CD4-positive, alpha-beta T cell treated with Interleukin-17A for 4 hours (primary cell): ENCODE measurements at places on chromosomes 4 and X.

DNA sequence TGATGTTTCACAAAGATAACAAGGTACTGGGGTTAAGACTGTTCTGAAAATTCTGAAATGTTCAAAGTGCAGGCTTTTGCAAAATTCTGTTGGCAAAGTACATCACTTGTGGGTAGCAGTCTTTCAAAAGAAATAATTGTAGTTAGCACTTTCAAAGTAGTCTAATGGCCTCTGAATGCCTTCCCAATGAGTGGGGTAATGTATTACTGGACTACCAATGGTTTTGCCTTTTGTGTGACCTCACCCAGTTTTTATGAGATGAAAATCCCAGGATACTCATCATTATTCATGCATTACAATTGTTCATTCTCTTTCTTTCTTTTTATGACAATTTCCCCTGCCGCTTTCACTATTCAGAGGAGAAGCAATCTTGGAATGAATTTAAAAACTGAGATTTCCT lies 686.1 kb downstream of the GLUD2 start:
- no peak for DNase-seq

DNA sequence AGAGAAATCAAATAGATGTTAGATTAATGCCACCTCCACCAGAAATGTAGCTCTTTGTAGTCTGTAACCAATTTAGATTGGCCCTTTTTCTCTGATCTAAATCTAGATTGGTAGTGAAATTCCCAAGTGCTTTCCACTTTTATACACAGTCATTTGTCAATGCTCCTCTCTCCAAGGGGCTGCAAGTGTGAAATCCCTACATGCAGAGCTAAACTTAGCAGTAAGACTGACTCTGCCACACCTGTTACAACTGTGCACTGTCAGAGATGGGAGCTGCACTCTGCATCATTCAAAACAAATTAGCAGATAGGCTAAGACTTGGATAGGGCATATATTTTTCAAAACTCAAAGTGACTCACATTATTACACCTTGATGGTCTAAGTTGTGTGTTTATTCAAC lies 9.1 kb downstream of the SERTM2 start:
- DNase-seq: no peak

DNA sequence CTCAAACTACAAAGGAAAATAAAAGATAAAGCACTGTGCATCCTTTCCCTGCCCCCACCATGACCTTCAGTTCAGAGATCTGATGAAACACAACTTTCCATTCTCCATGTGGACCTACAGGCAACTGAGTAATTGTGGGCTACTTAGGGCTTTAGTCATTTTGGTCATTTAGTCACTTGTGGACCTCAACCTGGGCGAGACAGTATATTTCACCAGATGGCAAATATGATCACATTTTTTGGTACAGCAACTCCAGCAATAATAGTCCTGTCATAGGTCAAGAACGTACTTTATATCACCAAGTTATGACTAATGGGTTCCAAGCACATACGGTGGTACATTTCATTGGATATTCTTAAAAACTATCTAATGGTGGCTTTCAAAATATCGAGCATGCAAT lies 141.2 kb downstream of the PDGFC start:
- DNase-seq: no peak

GRCh38 chrX:129802863-129803262 lies 23.1 kb downstream of the SASH3 start:
- DNase-seq: no peak

DNA sequence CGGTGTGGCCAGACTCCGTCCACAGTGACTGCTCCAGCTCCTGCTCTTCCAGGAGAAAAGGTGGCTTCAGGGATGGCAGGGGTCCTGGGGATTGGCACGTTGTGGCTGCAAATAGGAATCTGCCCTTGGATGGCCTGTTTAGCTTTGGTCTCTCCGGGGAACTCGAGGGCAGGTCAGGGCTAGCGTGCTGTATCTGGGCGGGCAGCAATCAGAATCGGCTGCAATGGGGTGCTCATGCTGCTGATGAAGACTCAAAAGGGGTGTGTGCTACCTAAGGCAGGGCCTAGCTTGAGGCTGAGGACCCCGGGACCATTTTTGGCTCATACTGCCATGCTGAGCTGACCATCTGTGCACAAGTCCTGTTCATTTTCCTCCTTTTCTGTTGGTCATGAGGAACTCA lies 51.3 kb downstream of the RGS12 start:
- DNase-seq: no peak

DNA sequence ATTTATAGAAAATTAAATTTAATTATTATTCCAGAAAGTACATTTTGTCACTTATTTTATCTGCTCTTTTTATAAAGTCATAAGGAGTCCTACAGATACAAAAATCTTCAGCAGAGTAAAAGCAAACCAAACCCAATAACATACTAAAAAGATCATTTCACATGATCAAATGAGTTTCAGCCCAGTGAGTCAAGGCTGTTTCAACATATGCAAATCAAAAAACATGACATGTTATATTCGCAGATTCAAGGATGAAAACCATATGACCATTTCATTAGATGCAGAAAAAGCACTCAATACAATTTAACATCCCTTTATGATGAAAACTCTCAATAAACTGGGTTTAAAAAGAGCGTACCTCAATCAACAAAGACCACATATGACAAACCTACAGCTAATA lies 214.3 kb downstream of the FAT4 start:
- DNase-seq: no peak

DNA sequence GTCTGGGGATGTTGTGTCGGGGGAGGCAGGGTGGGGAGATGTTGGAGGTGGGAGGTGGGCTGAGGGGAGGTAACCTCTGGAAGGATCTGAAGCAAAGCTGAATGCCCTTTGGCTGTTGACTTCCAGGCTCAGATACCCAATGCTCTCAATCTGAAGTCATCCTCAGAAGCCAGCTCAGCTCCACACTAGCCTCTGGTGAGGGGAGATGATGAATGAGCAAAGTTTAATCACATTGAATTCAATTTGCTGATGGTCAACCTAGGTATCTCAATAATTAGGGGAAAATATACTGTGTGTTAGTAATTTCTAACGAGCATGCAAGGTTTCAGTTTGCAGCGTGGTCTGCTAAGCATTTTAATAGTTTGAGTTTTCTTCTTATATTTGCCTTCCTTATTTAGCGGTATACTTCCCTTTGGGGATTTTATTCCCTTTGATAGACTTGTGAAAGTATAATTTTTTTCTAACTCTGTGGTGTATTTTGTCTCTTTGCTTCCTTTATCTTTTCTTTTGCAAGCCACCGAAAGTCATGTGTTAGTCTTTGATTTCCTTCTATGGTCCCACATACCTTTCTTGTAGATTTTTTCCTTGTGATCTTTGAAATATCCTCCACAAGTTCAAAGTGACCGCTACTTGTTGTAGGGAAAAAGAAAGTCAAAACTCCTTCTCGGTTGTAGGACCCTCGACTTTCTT lies 146.3 kb upstream of the LEF1 start:
- DNase-seq: no peak

- no peak for DNase-seq
Measured at GRCh38 chr4:3290476-3290875, 2.3 kb upstream of the RGS12 start.

GRCh38 chrX:72110051-72110875 lies 21.5 kb downstream of the RTL5 start:
- DNase-seq: no peak

DNA sequence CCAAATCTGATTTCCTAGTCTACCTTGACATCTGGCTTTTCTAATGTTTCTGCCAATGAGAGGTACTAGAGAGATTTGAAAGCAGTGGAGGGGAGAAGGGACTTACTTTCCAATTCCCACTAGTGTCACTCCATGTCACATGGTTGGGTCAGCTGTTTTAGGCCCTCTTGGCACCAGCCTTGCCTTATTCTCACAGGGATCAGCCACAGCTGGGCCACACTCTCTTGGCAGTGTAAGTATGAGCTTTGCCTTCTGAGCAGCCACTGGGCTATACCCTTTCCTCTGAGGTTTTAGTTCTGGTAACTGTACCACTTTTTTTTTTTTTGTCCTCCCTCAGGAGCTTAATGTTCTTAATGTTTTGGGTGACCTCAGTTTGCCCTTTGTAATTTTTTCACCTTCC lies 10.2 kb upstream of the ADH1C start:
- no peak for DNase-seq

GRCh38 chrX:12307961-12308360 lies 169.7 kb downstream of the FRMPD4 start:
- no peak for DNase-seq

DNA sequence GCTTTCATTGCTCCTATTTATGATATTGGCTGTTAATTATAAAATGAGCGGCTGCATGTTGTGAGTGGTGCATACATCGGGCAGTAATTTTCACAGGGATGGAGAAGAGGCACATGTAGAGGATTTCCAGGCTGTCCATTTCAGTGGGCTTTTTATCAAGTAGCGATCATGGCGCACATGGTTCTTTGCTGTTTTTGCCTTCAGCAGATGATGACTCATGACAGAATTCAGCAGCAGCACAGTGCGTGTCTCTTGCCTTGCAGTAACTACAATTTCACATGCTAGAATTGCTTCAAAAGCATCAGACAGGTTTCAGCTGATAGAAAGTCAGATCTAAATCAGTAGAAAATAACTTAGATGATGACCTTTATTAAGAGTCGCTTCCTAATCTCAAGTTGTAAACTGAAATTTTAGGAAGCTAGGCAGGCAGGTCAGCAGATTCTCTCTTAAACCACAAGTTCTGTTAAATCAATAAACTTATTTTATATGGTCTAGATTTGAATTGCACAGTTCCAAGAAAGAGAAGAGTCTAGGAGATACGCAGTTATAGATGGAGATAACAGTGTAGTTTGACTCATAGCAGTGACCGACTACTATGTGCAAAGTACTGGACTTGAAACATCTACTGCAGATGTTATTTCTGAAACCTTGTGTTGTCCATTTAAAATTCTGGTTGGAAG lies 35.8 kb downstream of the LRP2BP start:
- no peak for DNase-seq

GRCh38 chrX:350148-350533 lies 31.5 kb upstream of the GTPBP6 start:
- no peak for DNase-seq

GRCh38 chrX:30612250-30612655 lies 34.7 kb upstream of the TASL start:
- no peak for DNase-seq
